ENCODE measurements at places on chromosomes 3 and 15. TPM values are rescaled to one million over a fixed set of nuclear protein-coding genes. Genes with fewer than 3 reads are reported as not detected.

Gene SLCO2A1
- 0.62 TPM for total RNA-seq

Gene UBA5
- 44.0 TPM for total RNA-seq

Gene GANC
- total RNA-seq: 21.1 TPM

Gene CPLX3
- total RNA-seq: not detected

Gene CEMIP
- total RNA-seq: 0.46 TPM

Gene MAP2K1
- 67.9 TPM for total RNA-seq

Gene COL8A1
- 0.13 TPM for total RNA-seq

Gene DCLK3
- not detected for total RNA-seq

Gene STT3B
- 105 TPM for total RNA-seq

Gene SYNPR
- total RNA-seq: not detected

Gene LRRC31
- not detected for total RNA-seq

Gene LRRIQ4
- not detected for total RNA-seq

Gene INTS14
- 41.2 TPM for total RNA-seq
